GM23338 (cell line): ENCODE measurements at places on chromosomes 5 and 9.

DNA sequence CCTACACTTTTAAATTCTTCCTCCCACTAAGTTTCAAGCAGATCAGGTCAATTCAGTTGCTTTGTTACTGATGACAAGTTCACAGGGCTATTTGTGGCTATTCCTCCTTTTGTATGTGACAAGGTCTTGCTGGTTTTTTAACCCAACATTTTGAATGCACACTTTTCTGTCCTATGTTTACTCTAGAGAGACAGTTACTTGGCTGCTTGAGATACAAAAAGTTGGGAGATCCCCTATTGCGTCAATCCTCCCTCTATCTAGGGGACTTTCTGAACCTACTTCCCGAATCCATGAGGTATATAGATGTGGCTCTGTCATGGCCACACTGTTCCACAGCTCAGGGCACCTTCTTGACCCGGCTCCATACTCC is 386.7 kb downstream of the NTRK2 start:
- DNase-seq, result no peak

- DNase-seq, result no peak
Observed at GRCh38 chr9:32413424-32413823, 29.0 kb downstream of the ACO1 start.

DNA sequence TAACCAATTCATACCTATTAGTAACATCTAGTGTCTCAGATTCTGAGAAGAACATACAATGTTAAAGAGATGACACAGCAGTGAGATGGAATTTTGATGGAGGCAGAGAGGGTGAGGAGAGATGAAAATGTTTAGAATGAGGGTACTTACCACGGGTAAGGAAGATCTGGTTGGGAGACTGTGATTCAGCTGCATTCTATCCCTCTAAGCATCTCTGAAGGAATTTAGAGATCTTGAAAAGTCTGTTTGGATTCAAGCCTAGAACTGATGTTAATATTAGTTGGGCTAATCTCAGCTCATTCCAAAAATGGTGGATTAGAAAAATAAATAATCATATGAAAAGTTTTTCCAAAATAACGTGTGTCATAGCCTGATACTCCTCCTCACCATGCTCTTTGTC is 191.5 kb upstream of the CLINT1 start:
- no peak for DNase-seq

DNA sequence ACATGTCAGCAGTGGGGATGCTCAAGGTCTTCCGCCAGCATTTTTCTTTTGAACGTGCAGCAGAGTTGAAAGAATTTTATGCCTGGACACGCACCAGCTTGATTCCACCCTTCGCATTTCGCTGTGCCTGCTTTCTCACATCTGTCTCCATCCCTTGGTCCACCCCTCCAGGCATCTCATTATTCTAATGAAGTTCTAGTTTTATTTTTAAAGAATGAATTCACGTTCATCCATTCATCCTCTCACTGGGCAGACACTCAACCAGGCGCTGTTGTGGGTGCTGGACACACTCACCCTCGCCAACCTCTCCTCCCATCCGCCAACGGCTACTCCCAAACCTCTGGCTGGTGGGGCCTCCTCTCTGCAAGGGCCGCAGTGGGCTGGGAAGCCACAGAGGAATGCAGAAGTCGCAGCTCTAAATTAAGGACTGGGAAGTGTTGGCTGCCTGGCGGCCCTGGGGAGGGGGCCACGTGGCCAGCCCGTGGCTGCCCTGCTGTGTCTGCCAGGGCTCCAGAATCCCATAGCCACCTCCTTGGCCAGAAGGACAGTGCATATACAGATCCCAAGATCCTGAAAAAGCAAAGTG is 6.7 kb downstream of the SUSD3 start:
- DNase-seq, result no peak

DNA sequence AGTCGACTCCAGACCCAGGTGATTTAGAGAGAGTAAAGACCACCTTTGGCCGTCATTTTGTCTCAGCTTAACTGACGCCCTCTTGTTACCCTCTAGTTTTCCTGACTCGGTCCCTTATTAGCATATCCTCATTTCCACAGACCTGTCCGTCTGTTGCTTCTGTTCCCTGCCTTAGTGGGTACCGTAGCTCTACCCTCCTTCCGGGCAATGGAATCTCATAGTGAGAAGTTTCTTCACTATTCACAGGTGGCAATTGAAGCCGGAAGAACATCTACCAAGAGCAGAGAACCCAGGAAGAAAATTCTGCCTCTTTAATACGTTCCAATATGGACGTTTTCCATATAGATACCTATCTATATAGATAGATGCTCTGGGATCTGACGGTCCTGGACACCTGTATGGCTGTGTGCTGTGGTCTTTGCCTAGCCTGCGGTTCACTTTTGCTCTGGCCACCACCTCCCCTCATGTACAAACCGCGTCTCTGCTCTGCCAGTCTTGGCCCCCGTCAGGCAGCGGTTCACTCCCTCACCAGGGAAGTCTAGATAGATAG is 652 bp upstream of the TMEM161B start:
- DNase-seq, result peak; percentile 46

DNA sequence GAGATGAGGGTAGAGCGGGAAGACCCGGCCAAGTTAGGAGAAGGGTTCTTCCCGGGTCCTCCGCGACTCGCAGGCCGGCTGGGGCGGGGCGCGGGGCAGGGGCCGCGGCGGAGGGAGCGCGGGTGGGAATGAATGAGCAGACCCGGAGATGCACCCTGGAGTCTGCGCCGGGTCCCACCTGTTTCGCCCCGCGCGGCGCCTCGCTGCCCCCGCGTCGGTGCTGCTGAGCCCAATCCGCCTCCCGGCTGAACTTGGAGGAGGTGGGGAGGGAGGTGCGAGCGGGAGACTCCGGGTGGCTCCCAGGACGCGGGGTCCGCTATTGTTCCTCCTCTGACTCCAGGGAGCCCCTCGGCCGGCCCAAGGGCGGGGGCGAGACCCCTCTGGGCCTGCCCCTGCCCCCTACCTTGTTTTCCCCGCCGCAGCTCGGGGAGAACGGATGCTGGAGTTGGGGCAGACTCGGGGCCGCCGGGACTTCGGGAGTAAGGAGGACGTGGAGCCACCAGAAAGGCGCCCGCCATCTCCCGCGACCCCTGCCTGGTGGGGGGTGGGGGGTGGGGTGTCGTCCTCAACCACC is 659 bp downstream of the RAI14 start:
- peak; percentile 55 for DNase-seq

DNA sequence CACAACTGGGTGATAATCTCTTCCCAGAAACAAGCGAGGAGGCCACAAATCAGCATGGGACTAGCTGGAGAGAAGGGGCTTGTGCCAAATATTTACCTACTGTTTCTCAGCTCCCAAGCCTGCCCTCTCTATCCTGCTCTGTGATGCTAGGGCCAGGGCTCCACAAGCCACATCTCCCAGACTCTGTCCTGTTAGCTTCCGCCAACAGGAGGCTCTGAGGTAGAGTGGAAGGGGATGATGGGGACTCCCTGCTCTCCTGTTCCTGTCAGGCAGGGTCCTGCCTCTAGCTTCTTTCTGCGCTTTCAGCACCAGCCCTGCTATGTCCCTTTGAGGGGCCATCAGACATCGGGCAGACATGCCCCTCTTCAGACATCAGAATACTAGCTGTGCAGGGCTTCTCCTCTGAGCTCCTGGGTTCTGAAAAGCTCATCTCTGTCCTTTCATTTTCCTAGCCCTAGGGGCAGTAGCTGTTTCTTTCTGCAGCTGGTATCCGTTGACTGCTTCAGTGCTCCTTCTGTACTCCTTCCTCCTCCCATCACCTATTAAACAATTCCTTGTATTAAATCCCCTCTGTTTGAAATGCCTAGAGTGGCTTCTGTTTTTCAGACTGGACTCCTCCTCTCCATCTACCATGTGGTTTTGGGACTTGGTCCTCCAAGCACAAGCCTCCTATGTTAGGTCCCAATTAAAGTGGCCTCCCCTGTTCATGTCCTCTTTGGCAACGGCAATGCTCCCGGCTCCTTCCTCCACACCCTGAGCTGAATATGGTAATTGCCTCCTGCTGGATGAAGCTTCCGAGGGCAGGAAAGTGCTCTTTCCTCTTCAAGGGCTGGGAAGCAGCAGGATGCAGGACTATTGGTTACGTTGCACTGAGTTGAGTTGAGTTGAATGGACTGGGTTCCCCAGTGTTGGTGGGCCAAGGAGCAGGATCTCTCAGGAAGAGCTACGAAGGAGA is 161.1 kb upstream of the TBC1D2 start:
- DNase-seq, result peak; percentile 14

DNA sequence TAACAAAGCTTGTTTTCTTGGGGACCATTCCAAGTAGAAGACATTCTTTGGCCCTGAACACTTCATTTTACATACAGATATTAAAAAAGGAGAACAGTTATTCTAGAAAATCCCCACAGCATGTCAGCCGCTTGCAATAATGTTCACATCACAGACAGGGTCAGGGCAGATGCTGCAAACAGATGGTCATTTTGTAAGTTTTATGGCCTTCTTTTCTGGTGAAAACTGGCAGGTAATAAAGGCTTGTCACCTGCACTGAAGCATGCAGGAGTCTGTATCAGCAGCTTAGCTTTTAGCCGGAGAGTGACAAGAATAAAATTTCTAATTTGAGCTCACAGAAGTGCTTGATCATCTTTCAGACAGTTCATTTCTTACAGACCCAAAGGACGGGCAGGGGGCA is 220.9 kb upstream of the DAP start:
- no peak for DNase-seq

GRCh38 chr5:10870791-10871190 is 109.8 kb upstream of the DAP start:
- DNase-seq, result no peak

DNA sequence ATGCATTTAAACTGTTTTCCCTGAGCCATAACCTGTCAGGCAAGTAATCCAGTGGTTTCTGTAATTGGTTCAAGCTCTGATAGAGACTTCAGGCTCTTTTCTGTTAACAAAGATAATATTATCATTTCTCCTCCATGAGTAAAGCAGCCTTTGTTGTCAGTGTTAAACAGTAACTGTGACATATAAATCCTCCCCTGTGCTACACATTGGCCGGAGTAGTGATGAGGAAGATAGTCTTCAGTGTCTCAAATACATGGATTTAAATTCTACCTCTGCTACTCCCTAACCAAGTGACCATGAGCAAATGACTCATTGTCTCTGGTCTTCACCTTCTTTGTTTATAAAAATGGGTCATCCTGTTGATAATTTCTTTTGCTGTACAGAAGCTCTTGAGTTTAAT is 615.5 kb upstream of the CHD1 start:
- DNase-seq, result no peak

DNA sequence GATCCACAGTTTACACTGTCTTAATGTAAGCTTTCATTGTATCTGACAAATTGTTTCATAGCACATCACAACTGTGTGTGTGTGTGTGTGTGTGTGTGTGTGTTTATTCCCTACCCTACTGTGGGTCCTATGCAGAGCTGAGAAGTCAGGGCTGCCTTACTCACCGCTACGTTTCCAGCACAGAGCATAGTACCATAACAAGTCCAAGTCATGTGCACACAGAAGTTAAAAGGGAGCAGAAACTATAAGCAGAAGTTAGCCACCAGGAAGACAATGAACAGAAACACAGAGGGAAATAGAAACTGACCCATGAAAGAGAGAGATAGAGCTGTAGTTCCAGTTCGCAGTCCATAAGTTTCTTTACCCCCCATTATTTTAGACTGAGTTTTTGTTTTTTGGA is 38.2 kb upstream of the DMXL1 start:
- no peak for DNase-seq

GRCh38 chr9:88741335-88741734 is 206.4 kb downstream of the NXNL2 start:
- peak; percentile 63 for DNase-seq

DNA sequence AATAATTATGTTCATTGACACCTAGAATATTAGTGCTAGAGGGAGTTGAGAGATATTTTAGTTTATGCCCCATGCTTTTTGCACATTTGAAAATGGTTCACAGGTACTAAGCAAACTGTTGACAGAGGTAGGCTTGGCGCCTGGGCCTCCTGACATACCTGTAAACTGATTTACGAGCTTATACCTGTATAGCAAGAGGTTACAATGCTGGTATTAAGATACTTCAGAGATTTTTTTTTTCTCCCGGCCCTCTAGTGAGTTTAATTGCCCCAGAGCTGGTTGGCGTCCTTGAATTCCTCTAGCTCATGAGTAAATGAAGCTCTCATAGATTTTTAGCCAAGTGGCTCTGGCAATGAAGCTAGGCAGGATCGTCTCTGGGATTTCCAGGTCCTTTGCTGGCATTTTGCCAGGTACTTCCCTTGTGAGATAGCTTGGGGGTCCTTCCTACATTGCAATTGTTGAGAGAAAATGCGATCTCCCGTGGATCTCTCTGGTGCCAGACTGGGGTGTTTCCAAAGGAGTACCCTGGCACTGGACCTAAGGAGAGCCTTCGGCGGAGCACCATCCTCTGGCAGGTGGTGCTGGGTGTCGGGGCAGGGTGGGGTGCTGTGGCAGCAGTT is 9.0 kb downstream of the SLC36A1 start:
- no peak for DNase-seq

DNA sequence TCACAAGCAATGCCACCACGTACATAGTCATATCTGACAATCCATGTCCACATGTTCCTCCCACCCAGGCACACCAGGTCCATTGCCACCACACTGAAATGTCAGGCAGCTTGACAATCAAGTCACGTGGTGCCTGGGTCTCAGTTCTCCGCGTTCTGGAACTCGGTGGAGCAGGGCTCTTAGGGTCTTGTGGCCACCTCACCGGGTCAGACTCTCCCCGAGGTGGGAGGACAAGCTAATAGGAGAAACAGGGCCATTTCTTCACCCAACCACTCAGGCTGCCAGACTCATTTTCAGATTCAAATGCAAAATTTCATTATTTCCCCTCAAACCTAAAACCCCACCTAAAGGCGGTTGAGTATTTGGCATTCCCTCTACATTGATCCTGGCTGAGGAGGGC is 200.5 kb upstream of the GAS1 start:
- no peak for DNase-seq

DNA sequence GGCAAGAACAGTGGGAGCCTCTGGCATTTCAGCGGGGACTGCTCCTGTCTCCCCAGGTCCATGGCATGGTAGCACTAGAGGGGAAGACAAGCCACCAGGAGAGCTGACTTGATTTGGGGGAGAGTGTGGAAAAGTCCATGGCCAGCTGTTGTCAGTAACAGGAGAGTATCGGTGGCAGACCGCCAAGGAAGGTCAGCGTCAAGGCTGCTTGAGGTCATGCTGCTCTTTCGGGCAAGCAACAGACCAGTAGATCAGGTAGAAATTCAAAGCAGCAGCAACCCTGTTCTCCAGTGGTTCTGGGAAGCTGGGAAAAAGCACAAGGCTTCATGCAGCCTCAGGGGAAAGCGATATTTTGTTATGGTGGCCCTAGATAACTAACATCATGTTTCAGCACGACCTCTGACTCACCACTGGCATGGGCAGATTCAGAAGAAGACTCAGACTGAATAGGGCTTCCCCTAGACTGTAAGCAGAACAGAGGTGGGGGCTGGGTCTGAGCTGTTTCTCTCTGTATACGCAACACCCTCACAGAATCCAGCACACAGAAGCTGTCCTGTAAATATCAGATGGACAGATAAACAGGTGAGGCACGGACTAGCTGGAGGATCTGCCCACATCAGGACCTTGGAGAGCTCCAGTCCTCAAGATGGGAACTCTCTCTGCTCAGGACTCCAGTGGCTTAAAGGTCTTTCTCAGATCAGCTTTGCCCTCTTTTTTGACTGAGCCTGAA is 35.2 kb upstream of the PLEKHG4B start:
- DNase-seq, result peak; percentile 90

GRCh38 chr5:67516948-67517565 is 320.5 kb upstream of the CD180 start:
- no peak for DNase-seq
